ENCODE measurements at places on chromosomes 16 and 17.

GRCh38 chr17:4204710-4205173 lies 59.0 kb downstream of the ANKFY1 start:
- no peak for DNase-seq

GRCh38 chr17:32157225-32157624 lies 14.9 kb downstream of the RHOT1 start:
- no peak for DNase-seq

DNA sequence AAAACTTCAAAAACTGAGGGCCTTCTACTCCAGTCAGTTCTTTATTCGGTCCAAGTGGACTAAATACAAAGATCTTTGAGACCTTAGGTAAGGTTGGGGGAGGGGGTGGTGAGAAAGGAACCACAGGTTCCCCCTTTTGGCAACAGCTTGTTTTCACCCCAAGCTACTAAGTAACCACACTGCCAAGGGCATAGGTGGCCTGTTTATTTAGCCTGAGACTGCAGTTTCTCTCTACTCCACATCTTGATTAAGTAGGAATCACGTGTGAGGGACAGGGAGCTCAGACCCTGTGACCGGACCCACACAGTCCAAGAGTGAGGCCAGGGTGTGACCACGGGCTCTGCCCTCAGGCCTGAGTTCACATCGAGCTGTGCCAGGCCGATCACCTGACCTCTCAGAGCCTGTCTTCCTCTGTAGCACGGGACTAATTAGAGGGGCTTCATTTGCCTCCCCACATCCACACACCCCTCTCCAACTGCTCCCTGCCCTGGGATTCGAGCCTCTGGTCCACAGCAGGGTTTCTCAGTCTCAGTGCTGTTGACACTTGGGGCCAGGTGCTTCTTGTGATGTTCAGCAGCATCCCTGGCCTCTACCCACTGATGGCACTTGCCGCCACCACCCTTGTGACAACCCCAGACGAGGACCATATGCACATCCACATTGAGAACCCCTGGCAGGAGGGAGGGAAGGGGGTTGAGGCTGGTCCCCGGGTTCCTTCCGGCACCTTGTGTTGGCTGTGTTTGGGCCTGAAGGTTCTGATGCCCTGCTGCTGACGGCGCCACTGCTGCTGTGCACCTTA lies 17.8 kb downstream of the ST6GALNAC2 start:
- DNase-seq, result no peak

- no peak for DNase-seq
Observed at GRCh38 chr17:57624386-57624785, 120.7 kb downstream of the CCDC182 start.

GRCh38 chr17:5793899-5794298 lies 209.6 kb upstream of the NLRP1 start:
- no peak for DNase-seq

DNA sequence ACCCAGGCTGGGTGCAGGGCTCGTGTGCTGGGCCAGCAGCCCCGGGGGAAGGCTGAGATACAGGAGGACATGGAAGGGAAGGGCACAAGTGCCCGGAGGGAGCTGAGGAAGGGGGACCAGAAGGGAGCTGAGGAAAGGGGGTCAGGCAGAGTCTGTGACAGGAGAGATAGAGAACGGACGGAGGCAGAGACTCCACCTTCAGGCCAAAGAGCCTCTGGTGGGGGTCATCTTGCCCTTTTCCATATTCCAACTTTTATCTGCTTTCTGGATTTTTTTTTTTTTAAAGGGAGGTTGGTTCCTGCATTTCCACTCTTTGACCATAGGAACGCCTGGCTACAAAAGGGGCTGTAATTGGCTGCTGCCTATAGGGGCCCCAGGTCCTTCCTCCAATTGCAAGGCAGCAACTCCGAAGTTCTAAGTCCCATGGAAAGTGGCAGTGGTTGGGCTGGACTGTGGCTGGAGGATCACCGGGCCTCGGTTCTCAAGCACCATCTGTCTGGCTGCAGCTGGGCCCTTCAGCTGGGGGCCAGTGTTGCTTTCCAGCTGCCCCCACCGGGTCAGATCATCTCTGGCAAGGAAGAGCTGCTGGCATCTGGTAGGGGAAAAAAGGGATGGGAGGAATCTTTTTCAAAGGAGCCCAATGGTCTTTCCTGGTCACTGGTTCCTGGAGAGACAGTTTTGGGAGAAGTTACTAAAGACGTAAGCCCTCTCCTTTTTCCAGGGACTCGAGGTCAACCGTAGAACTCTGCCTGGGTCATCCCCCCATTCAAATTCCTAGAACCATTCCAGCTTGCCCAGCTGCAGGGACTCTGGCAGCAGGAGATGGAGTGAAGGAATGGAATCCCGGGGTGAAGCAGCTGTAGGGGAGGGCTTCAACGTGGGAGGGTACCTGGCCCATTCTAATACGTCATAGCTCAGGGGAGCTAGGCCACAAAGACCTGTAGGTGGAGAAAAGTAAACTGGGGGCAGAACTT lies 13.1 kb upstream of the MRPS23 start:
- no peak for DNase-seq

DNA sequence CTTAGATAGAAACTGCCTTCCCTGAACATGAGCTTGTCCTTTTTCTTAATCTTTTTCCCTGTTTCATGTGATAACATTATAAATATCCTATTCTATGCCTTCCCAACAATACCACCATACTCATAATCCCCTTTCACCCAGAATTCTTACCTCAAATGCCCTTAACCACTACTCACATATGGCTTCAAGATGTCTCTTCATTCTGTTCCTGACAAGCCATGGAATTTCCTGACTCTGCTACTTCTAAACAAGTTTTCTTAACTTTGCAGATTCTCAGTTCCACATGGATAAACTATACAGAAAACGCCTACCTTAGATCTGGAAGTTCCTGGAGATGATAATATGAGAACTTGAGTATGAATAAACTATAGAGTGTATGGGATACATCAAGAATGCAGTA lies 1217.8 kb downstream of the CDH8 start:
- no peak for DNase-seq

DNA sequence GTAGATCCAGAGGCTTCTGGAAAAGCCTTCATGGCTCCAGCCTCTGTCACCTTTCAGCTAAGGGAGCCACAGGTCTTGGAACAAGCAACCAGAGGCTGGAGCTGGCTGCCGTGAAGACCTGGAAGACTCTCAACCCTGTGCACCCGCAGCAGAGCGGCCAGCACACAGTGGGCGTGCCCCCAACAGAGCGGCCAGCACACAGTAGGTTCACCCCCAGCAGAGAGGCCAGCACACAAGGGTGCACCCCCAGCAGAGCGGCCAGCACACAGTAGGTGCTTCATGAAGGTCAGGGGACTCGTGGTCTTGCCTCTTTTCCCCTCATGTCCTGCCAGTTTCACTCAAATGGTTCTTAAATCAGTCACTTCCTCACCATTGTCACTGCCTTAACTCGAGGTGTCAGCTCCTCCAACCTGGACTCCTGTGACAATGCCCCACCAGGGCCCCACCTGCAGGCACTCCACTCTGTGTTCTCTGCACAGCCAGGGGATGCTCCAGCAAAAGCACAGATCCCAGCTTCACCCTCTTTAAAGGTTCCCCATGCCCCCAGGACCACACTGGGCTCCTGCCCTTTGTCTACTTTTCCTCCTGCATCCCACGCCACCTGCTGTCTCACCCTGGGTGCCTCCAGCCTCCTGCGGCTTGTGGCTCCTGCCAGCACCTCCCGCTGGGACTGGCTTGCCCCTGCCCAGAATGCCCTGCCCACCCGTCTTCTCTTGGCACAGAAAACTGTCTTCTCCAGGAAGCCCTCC lies 42.4 kb upstream of the DOC2B start:
- DNase-seq, result no peak

DNA sequence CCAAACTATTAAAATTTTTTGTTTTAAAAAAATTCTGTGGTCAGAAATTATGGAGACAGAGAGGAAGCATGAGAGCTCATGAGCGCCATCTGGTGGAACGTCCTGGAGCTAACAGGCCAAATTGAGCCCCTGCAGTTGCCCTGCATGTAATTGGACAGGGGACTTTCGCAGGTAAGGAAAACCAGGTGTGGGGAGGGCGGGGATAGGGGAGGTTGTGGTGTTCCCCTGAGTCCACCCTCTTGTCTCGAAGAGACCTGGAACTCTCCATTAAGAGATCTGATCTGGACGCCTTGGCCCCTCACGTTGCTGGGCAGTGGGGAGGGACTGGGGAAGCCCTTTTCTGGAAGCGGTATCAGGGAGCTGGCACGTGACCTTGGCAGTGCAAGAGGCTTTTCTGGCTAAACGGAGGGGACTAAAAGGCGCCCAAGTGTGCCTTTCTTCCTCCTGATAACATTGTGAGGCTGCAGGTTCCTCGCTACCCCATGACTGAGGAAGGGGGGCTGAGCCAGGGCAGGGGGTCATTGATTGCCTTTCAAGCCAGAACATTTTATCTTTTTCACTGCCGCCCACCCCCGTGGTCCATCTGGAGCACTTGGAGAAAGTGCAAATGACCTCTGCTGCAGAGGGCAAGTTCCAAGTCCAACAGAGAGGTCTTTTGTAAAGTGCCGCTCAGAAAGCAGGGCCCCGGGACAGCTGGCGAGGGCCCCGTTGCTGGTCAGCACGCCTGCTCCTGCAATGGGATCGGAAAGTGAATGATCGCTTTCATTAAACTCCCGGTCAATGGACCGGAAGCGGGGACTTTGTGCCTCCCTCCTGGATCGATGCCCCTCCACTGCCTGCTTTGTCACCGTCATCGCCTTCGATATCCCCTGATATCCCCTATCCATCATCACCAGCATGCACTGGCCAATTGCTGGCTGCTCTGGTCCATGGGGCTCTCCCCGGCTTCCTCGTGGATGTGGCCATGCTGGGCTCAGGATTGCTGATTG lies 18.4 kb downstream of the PDILT start:
- DNase-seq, result no peak

GRCh38 chr17:7835814-7836595 lies 2.0 kb downstream of the KDM6B start:
- peak; percentile 70 for DNase-seq

DNA sequence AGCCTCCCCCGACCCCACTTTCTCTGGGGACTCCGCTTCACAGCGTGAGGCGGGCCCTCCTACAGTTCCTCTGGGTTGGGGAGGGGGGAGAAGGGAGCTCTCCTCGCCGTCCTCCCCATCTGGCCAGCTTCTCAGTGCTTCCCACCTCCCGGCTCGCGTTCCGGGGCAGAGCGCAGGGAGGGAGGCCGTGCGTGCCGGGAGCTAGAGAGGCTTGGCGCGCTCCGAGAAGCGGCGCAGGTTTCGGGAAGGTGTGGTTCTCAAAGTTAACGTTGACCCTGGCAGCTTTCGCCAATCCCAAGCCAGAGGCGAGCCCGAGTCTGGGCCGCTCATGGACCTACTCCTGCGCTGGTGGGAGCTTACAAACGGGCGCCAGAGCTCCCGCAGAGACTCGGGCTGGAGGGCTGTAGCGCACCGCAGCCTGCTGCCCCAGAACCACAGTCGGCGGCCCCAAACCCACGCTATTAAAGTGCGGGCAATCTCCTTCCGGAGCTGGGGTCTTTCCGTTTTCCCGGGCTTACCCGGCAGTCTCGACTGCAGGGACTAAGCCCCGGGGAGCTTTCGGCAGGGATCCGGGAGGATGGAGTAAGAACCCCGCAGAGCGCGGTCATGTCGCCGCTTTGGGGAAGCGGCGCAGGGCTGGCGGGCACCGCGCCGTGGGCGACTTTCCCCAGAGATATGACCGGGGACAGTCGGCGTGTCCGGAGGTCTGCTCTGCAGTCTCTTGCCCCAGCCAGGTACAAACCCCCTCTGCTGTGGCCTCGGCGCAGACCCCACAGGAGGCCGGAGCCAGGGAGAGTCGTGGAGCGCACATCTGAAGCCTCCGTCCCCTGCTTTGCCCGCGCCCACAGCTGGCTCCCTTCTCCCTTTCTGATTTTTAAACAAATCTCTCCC lies 787 bp downstream of the CDH11 start:
- no peak for DNase-seq

DNA sequence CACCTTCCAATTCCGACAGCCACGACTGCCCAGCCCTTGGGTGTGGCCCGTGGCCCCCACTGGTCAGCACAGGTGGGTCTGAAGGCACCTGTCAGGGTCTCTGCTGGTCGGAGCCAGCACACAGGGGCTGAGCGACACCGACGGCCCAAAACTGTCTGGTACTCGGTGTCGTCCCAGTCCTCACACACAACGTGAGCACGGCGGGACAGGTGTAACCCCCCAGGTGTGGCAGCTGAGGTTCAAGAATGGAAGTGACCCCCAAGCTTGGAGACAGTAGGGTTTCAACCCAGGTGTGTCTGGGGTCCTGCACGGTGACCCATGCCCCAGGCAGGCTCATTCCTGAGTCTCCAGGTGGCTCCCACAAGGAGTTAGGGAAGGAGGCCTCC lies 1.0 kb downstream of the GALNS start:
- DNase-seq, result no peak

DNA sequence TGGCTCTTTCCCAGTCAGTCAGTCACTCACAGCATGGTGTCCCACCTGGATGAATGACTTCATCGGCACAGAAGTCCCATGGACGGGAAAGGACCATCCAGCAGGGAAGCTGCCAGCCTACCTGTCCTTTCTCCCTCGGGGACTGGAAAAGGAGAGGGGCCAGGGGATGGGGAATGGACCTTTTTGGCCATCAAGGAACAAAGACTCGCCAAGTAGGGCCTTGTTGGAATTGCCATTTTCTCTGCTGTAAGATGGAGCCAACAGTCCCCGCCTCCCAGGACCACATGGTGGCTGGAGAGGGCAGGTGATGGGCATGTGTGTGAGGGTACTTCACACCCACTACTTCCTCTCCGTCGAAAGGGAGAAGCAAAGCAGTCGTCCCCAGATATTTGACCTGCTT lies 67.8 kb upstream of the LHX1 start:
- no peak for DNase-seq

- no peak for DNase-seq
Observed at GRCh38 chr17:17275971-17276370, 5.1 kb downstream of the COPS3 start.

DNA sequence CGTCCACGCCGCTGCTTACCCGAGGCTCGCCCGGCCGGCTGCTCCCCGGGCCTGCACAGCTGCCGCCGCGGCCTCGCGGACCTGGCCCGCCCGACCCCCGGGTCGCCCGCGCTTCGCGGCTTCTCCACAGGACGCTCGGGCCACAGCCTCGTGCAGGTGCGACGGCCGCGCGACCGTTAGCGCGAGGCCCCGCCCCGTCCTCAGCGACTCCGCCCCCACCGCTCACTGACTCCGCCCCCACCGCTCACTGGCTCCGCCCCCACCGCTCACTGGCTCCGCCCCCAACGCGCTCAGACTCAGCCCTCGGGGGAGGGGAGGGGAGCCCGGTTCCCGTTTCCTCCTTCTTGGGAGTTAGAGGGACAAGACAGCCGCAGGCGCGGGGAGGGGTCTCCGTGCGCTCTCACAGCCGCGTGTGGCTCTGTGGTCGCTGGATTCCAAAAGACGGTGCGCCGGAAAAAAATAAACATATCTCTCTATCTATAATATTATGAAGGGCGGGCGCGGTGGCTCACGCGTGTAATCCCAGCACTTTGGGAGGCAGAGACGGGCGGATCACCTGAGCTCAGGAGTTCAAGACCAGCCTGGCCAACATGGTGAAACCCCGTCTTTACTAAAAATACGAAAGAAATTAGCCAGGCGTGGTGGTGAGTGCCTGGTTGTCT lies at the start of gene MEIOB:
MEIOB (minus strand) TSS at position 191 of the 662 bp plus-strand sequence. CDS start 3,989 bp downstream, outside the sequence.
- DNase-seq, result no peak

GRCh38 chr16:28158136-28158535 lies 53.6 kb downstream of the XPO6 start:
- DNase-seq, result no peak

- DNase-seq, result no peak
Observed at GRCh38 chr17:80835816-80836657, 155.6 kb upstream of the CHMP6 start.

- peak; percentile 56 for DNase-seq
Observed at GRCh38 chr17:4444782-4445473, 11.2 kb downstream of the SPNS3 start.
